ENCODE measurements at places on chromosomes 6 and 20. TPM values are rescaled to one million over a fixed set of nuclear protein-coding genes. Genes with fewer than 3 reads are reported as not detected.

CNBD2 gene
- 2.3 TPM for total RNA-seq

TMEM244 gene
- 1.3 TPM for total RNA-seq

SLPI gene
- total RNA-seq: not detected

C6orf15 gene
- total RNA-seq: not detected

HSPA1L gene
- total RNA-seq: 0.88 TPM

ADTRP gene
- total RNA-seq: 2.8 TPM

SCRT2 gene
- not detected for total RNA-seq

WFDC5 gene
- not detected for total RNA-seq

BACH2 gene
- 1.3 TPM for total RNA-seq

HTR1E gene
- not detected for total RNA-seq

SDCBP2 gene
- 2.2 TPM for total RNA-seq

CRIP3 gene
- total RNA-seq: not detected

EEF1A2 gene
- 1.3 TPM for total RNA-seq

GNAS-AS1 gene
- 1.0 TPM for total RNA-seq

OR2H1 gene
- not detected for total RNA-seq

PI3 gene
- total RNA-seq: not detected

RIMS1 gene
- not detected for total RNA-seq

FGD2 gene
- not detected for total RNA-seq

EYS gene
- under 0.01 TPM for total RNA-seq

FILIP1 gene
- 0.43 TPM for total RNA-seq

C20orf141 gene
- total RNA-seq: not detected

ZNF311 gene
- 0.43 TPM for total RNA-seq

SUN5 gene
- total RNA-seq: not detected

ZFP57 gene
- total RNA-seq: not detected

MLIP gene
- 0.44 TPM for total RNA-seq

TAGAP gene
- total RNA-seq: not detected

LINC00237 gene
- not detected for total RNA-seq

RGS17 gene
- total RNA-seq: 4.6 TPM

SNAP25 gene
- total RNA-seq: 5.9 TPM

NKX2-4 gene
- not detected for total RNA-seq

ZNF341 gene
- total RNA-seq: 1.9 TPM

UNC5CL gene
- total RNA-seq: not detected

HCRTR2 gene
- not detected for total RNA-seq

FAM50B gene
- 6.6 TPM for total RNA-seq

DOK5 gene
- 0.14 TPM for total RNA-seq

MYLK4 gene
- total RNA-seq: 0.43 TPM

TRIM26 gene
- total RNA-seq: 36.9 TPM

ULBP1 gene
- 0.86 TPM for total RNA-seq

SUMO4 gene
- 1.5 TPM for total RNA-seq

PROKR2 gene
- not detected for total RNA-seq

EDEM2 gene
- total RNA-seq: 62.4 TPM

MUC22 gene
- not detected for total RNA-seq

ATP9A gene
- 25.4 TPM for total RNA-seq

GTF3C6 gene
- total RNA-seq: 33.9 TPM

GPSM3 gene
- total RNA-seq: 10.9 TPM

KHDRBS2 gene
- total RNA-seq: not detected

TCF21 gene
- total RNA-seq: 10.3 TPM

FOXA2 gene
- total RNA-seq: under 0.01 TPM

GMPR gene
- 37.9 TPM for total RNA-seq

CST11 gene
- total RNA-seq: not detected

DNAH8 gene
- total RNA-seq: 1.5 TPM
